ENCODE measurements at places on chromosomes 5 and 9. TPM values are rescaled to one million over a fixed set of nuclear protein-coding genes. Genes with fewer than 3 reads are reported as not detected.
A peak's percentile ranks its signal among the peaks of the same experiment; 100 is the strongest.

Gene NR5A1
- not detected for total RNA-seq

Gene CRHBP
- not detected for total RNA-seq

Gene AJM1
- total RNA-seq = 15.3 TPM

Gene CHSY3
- total RNA-seq = not detected

Gene PPP1R26
- total RNA-seq = 22.2 TPM

Gene GNA14
- 0.32 TPM for total RNA-seq

Gene ENTPD2
- 0.69 TPM for total RNA-seq

Gene CAMK2A
- total RNA-seq = 1.1 TPM

Gene CARD19
- total RNA-seq = 55.8 TPM

- no peaks in the 10 kb centered on the region for H3K4me1 ChIP-seq
- DNase-seq = no peak
- H3K27ac ChIP-seq = no peak overlapping the region
- H3K36me3 ChIP-seq = no peaks in the 10 kb centered on the region
Measured at GRCh38 chr9:121508415-121508814, 8.8 kb upstream of the GGTA1 start.

DNA sequence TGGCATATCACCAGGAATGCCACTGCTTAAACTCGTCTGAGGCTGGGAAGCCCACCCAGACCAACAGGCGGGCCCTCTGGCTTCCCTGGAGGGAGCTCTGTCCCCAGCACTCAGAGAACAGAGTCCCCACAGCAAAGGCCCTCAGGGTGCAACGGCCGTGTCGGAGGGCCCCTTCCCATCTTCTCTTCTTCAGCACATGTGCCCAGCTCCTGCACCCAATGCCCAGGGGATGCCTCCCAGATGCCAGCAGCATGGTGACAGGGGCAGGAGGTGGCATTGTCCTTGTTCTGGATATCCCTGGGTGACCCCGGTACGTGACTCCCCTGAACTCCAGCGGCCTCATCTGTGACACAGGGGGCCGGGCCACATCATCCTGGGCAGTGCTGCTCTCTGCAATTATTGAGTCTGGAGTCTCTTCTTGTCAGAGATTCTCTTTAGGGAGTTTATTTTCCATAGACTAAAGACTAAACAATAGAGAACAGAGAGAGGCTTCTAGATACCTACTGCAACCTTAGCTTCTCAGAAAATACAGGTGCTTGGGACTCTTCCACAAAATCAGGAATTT, 13.6 kb upstream of the OLFM1 start:
- H3K27ac ChIP-seq = no peak overlapping the region
- H3K4me3 ChIP-seq = no peak overlapping the region
- H3K36me3 ChIP-seq = peaks cover 7% of the 10 kb centered on the region
- H3K4me1 ChIP-seq = peaks cover 39% of the 10 kb centered on the region

- peaks cover 3% of the 10 kb centered on the region for H3K4me1 ChIP-seq
- no peak overlapping the region for H3K4me3 ChIP-seq
- H3K27ac ChIP-seq = no peak overlapping the region
- H3K27me3 ChIP-seq = peaks cover 1% of the 10 kb centered on the region
Measured at GRCh38 chr9:99569840-99570239, 251.8 kb upstream of the NR4A3 start.

DNA sequence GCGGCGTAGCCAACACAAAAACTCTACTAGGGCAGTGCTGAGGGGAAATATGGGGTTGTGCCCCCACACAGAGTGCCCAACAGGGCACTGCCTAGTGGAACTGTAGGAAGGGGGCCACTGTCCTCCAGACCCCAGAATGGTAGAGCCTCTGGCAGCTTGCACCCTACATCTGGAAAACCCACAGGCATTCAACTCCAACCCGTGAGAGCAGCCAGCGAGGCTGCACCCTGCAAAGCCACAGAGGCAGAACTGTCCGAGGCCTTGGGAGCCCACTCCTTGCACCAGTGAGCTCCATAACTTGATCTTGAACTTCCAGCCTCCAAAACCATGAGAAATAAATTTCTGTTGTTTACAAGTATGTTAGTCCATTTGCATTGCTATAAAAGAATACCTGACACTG, 27.7 kb downstream of the GRAMD2B start:
- H3K36me3 ChIP-seq = no peaks in the 10 kb centered on the region
- H3K27me3 ChIP-seq = no peaks in the 10 kb centered on the region
- H3K4me1 ChIP-seq = no peaks in the 10 kb centered on the region

DNA sequence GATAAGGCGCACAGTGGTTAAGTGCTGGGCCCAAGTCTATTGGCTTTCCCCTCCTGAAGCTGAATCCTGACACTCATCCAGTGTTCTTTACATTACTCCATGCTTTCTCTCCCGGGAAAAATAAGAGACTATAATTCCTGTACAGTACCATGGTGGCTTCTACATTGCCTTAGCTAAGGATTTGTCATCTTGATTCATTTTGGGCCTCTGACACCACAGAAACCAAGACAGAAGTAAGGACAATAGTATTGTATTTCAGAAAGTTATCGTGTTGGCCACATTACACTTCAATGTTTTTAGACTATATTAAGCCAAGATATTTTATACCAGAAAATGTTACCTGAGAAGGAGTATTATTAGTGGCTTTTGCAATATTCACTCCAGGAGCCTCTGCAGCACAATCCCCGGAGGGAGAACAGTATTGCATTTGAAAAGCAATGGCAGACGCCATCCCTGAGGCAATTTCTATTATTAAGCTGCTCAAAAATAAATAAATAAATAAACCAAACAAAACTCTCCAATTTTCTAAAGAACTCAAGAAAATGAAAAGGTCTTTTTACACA, 267.9 kb downstream of the ENC1 start:
- H3K36me3 ChIP-seq = no peaks in the 10 kb centered on the region
- peaks cover 6% of the 10 kb centered on the region for H3K4me1 ChIP-seq
- H3K27ac ChIP-seq = no peak overlapping the region
- no peaks in the 10 kb centered on the region for H3K27me3 ChIP-seq
- H3K4me3 ChIP-seq = no peak overlapping the region
- no peak for DNase-seq

GRCh38 chr5:158456756-158457155, 597.8 kb upstream of the CLINT1 start:
- H3K4me3 ChIP-seq = no peak overlapping the region
- no peak for DNase-seq
- no peaks in the 10 kb centered on the region for H3K27me3 ChIP-seq

GRCh38 chr9:22469928-22470544, 23.4 kb downstream of the DMRTA1 start:
- H3K4me1 ChIP-seq = no peaks in the 10 kb centered on the region
- no peak overlapping the region for H3K27ac ChIP-seq
- H3K4me3 ChIP-seq = no peak overlapping the region
- DNase-seq = peak; percentile 17

- peaks cover 11% of the 10 kb centered on the region for H3K36me3 ChIP-seq
- H3K4me1 ChIP-seq = no peaks in the 10 kb centered on the region
- peaks cover 2% of the 10 kb centered on the region for H3K27me3 ChIP-seq
- no peak for DNase-seq
Measured at GRCh38 chr5:133232011-133232410, 180.2 kb downstream of the HSPA4 start.

- no peaks in the 10 kb centered on the region for H3K36me3 ChIP-seq
- H3K4me1 ChIP-seq = peaks cover 4% of the 10 kb centered on the region
- H3K27me3 ChIP-seq = no peaks in the 10 kb centered on the region
- H3K27ac ChIP-seq = no peak overlapping the region
Measured at GRCh38 chr5:10913841-10914240, 152.8 kb upstream of the DAP start.

DNA sequence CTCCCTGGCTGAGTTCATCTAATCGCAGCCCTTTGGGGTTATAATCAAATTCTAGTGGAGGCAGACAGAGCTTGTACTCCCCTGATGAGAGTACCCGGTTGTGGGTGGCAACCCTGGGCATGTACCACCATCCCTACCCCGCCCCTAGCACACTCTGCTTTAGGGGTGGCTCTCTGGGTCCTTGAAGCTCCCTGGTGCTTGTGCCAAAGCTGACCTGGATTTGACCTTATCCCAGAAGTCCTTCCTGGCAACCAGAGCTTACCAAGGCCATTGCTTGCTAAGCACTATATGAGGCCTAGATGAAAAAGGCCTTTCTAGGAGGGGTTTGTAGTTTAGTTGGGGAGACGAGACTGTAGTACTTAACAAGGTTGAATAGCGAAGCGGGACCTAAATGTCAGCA, 72.2 kb downstream of the RGS3 start:
- H3K4me3 ChIP-seq = peak overlapping the region; percentile 41
- peaks cover 2% of the 10 kb centered on the region for H3K27me3 ChIP-seq
- peaks cover 6% of the 10 kb centered on the region for H3K36me3 ChIP-seq

- H3K27ac ChIP-seq = no peak overlapping the region
- H3K36me3 ChIP-seq = no peaks in the 10 kb centered on the region
- no peaks in the 10 kb centered on the region for H3K4me1 ChIP-seq
- no peak for DNase-seq
Measured at GRCh38 chr9:134112561-134112960, 23.3 kb upstream of the WDR5 start.

GRCh38 chr5:137710086-137710485, 25.8 kb downstream of the KLHL3 start:
- no peak overlapping the region for H3K27ac ChIP-seq
- no peaks in the 10 kb centered on the region for H3K27me3 ChIP-seq
- H3K4me1 ChIP-seq = no peaks in the 10 kb centered on the region
- H3K36me3 ChIP-seq = peaks cover 14% of the 10 kb centered on the region

DNA sequence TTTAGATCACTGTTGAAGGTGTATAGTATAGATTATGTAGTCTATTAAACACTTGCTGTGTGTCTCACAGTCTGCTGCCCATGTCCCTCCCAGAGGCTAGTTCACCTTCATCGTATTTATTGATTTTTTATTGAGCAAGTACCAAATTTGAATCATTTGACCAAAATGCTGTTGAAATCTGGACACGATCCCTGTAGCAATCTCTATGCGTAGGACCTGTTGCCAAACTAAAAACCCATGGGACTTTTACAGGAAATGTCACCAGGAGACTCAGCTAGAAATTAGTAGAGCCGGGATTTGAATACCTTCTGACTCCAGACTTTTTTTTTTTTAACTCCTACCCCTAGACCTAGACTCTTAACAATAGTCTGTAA, 17.5 kb downstream of the SLC31A1 start:
- H3K4me3 ChIP-seq = no peak overlapping the region
- no peaks in the 10 kb centered on the region for H3K27me3 ChIP-seq
- no peak for DNase-seq
- no peaks in the 10 kb centered on the region for H3K36me3 ChIP-seq
- no peaks in the 10 kb centered on the region for H3K4me1 ChIP-seq
- H3K27ac ChIP-seq = no peak overlapping the region

- no peaks in the 10 kb centered on the region for H3K36me3 ChIP-seq
- no peak for DNase-seq
- H3K27me3 ChIP-seq = no peaks in the 10 kb centered on the region
- H3K4me3 ChIP-seq = no peak overlapping the region
- H3K27ac ChIP-seq = no peak overlapping the region
- no peaks in the 10 kb centered on the region for H3K4me1 ChIP-seq
Measured at GRCh38 chr9:29556317-29556716, 1983.0 kb upstream of the C9orf72 start.

DNA sequence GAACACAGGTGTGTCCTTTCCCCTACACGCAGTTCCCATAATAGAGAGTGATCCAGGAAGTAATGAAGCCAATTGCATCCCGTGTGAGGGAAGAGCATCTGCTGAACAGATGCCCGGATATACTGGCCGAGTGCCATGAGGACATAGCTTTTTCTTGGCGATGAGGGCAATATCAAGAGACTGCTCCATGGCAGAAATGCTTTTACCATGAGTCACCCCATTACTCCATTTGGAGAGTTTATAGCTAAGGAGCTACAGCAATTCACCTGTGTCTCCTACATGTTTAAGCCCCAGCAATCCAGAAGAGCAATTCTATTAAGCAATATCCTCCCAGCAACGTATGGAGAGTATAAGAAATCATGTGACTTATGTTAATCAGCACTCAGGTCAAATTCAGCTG, 222.0 kb upstream of the KLF4 start:
- no peaks in the 10 kb centered on the region for H3K36me3 ChIP-seq
- peaks cover 11% of the 10 kb centered on the region for H3K27me3 ChIP-seq
- no peak for DNase-seq
- no peaks in the 10 kb centered on the region for H3K4me1 ChIP-seq
- H3K4me3 ChIP-seq = no peak overlapping the region
- H3K27ac ChIP-seq = no peak overlapping the region

- H3K36me3 ChIP-seq = peaks cover 8% of the 10 kb centered on the region
- no peaks in the 10 kb centered on the region for H3K4me1 ChIP-seq
- H3K4me3 ChIP-seq = no peak overlapping the region
- H3K27ac ChIP-seq = no peak overlapping the region
- H3K27me3 ChIP-seq = peaks cover 2% of the 10 kb centered on the region
Measured at GRCh38 chr9:93894691-93895079, 60.5 kb downstream of the BARX1 start.

- no peak within 1 kb of the TSS for H3K27ac ChIP-seq
- DNase-seq = peak; percentile 29
- peaks cover 1% of the 10 kb centered on the region for H3K4me1 ChIP-seq
- no peaks in the 10 kb centered on the region for H3K36me3 ChIP-seq
Measured at GRCh38 chr5:71719063-71719964, at the start of gene CARTPT. Gene CARTPT (plus strand): TSS chr5:71719275. CDS start chr5:71719294, 19 bp downstream.

DNA sequence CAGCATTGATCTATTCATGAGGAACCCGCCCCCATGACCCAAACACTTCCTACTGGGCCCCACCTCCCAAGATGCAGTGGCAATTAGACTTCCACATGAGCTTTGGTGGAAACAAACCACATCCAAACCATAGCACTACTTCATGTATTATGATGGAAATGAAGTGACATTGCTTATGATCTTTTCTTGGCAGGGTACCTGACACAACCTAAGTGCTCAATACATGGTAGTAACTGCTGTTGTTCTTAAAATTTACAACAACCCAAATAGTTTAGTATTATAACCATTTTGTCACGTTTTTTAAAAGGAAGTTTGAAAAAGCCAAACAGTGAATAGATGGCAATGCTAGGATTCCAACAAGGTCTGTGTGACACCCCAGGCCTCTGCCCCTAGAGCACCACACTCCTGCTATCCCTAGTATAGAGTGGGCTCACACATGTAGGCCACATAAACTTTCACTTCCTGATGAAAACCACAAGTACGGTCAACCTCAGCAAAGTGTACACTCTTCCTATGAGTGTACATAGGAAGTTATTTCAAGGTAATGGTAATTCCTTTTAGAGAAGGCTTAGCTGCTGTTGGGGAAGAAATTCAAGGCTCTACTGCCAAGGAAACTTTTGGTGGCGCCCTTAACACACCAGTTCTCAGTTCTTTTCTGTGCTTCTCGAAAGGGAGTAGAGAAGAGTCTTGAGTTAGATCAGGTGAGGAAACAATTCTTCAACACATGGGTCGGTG, 97.6 kb downstream of the ARSB start:
- H3K36me3 ChIP-seq = no peaks in the 10 kb centered on the region
- H3K4me1 ChIP-seq = peaks cover 2% of the 10 kb centered on the region
- no peak overlapping the region for H3K4me3 ChIP-seq
- H3K27ac ChIP-seq = no peak overlapping the region

DNA sequence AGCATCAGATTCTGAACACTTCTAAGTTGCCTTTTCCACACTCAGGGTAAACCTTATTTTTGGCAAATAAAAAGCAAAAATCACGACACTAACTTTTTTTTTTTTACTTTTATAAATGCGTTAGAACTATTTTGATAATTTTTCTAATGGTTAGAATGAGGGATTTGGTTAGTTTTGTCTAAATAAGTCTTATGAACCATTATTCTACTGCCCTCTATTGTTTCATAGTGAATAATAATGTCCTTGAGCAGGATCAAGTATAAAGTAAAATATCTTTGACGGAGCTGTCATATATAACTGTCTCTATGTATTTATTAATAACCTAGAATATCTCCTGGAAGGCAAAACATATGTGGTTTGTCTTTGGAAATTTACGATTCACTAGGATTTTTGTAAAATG, 631.8 kb downstream of the GABRG2 start:
- H3K4me3 ChIP-seq = no peak overlapping the region
- no peaks in the 10 kb centered on the region for H3K4me1 ChIP-seq

GRCh38 chr5:72347801-72348308, 27.7 kb downstream of the PTCD2 start:
- no peaks in the 10 kb centered on the region for H3K27me3 ChIP-seq
- no peak overlapping the region for H3K4me3 ChIP-seq
- no peak overlapping the region for H3K27ac ChIP-seq
- no peak for DNase-seq

Measured in glutamatergic neuron (in vitro differentiated cells).